ENCODE measurements at places on chromosomes 4 and X.

GRCh38 chrX:40105835-40106675, 8.3 kb upstream of the BCOR start:
- DNase-seq, result peak; percentile 81

DNA sequence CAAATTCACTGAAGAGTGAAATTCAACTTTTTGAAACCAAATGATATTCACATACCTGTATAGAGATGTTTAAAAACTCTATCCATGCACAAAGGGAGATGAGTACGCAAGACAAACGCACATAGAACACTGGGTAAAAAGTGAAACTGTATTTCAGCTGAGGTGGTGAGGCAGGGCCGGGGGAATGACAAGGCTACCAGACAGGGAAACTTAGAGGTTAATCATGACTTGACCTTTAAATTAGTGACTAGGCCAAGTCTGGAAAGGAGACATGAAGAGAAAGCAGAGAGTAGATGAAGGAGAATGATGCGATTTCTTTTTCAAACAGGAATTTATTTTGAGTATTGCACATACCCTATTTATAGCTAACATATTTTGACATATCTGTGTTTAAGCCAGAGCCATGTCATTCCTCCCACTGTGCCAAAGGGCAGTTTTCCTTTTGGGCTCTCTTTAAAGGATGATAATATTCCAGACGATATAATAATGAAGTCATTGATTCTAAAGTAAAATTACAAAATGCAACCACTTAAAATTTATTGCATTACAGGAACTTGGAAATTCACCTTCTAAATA, 49.4 kb downstream of the ARHGEF6 start:
- no peak for DNase-seq

GRCh38 chr4:26135331-26135730, 185.5 kb upstream of the RBPJ start:
- DNase-seq, result no peak

DNA sequence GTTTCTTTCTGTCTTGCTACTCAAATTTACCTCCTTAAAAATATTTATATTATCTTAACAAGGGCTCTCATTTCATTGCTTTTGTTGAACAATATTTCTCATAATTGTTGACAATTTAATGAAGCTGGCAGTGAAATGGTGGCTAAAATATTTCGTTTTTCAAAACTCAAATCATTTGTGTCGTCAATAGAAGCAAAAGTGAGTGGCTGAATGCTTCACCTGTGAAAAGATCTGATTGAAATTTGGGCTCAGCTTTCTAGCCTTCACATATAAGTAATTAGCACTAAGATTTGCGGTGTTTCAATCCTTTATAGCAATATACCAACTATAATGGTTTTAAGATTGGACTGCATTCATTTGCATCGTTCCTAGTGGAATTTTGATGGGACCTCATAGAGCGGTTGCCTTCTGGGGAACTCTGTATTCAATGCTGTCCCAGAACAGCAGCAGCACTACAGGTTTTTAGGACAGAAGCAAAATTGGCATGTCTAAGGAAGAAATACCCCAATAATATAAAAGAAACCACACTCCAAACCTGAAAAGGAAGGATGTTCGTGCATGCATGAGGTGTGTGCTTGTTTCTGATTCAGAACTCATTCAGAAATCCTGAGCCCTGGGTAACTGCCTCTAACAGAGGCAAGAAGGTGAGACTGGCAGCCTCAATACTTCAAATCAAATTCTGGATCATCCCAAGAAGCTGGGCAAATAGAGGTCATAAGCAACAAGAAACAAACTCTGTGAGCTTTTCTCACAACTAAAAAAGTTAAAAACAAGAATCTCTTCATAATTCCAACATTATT, 2.5 kb downstream of the CXCL1 start:
- no peak for DNase-seq

- DNase-seq, result no peak
These were observed 165.0 kb downstream of the ZNF674 start for GRCh38 chrX:46380148-46380752.

DNA sequence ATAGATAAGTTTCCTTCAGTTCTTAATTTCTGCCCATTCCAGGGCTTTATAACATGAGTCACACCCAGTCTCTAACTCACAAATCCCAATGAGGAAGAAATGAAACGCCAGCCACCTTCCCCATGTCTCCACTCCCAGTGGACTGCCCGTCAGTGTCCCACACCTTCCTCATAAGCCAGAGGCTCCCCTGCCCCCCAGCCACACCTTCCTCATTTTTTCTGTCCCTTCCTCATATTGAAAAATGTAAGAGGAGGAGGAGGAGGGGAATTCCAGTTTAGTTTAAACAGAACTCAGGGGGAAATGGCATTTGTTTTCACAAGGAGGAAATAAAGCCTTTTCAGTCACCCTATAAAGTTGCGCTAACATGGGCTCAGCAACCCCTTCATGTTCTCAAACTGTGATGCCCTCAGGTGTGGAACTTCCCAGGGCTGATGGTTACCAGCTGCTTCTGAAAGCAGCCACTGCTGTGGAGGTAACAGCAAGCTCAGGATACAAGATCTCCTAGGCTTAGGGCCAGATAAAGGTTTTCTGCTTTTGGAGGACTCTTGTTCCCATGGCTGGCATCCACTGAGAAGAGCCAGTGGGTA, 97.8 kb downstream of the PARM1 start:
- no peak for DNase-seq

DNA sequence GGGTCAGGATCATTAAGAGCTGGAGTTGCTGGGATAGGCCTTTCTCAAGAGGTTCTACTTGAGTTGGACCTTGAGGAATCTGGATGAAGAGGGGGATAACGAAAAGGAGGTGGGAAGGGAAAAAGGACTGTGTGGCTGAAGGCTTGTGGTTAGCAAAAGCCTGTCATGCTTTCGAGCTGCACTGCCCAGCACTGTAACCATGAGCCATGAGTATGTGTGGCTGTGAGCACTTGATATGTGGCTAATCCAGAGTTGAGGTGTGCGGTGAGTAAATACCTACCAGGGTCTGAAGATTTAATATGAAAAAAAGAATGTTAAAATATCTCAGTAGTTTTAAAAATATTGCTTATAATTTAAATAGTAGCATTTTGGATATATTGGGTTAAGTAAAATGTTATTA, 11.4 kb downstream of the TMEM165 start:
- DNase-seq, result no peak

DNA sequence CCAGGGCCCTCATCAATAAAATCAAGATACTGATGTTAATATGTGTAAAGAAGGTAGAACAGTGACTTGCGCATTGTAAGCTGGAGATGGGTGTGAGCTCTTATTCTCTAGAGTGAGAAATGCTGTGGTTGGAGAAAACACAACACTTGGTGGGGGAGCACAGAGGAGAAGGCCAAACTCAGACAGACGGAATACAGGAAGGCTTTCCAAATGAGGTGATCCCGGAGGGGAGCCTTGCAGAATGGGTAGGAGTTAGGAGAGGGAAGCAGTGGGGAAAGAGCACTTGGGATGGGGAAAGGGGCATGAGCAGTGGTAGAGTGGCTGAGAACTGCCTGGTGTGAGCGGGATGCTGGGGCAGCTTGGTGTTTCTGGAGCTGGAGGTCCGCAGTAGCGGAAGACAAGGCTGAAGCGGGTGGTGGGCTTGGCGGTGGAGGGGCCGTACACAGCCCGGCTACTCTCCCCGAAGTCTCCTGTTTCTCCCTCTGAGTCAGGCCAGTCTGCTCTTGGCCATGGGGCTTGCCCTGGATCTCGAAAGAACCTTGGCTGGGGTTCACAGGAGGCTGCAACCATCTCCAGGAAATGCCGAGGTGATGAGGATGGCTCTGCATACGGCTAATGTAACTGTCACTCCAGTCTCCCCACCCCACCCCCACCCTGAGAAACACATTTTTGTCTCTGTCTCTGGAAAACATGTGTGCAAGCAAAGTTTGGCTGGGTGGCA, 11.3 kb upstream of the PLAC1 start:
- DNase-seq, result peak; percentile 67

GRCh38 chr4:60013464-60014184, 1186.5 kb upstream of the ADGRL3 start:
- no peak for DNase-seq

DNA sequence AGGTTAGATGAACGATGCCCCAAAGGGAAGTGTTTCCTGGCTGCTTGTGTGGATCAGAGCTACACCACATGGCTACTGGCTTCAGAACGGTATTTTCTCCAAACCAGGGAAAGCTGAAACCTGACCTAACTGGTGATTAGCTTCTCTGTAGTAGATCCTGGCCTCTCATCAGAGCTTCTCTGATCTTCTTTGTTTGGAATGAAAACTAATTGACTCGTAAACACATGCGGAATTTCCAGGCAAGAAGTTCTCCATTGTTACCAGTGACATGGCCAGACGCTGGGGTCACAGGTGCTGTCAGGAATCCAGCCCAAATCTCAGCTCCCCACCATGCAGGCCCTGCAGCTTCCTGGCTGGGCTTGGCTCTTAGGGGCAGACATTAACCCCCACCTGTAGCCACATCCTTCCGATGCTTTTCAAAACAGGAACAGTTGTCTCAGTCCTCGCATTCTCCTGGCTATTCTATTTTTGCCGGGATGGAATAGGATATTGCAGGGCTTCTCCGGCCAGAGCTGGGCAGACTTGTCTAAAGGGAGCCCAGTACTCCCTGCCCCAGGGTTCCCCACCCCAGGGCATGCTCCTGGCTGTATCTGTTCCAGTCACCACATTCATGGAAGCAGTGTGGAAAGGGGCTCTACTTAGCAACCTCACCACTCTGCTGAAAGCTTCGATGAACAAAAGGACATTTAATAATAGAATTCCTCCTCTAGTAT, 305.4 kb upstream of the F9 start:
- no peak for DNase-seq

GRCh38 chrX:43735957-43736356, 79.9 kb downstream of the MAOA start:
- DNase-seq, result no peak

GRCh38 chr4:92381616-92382015, 77.8 kb downstream of the GRID2 start:
- DNase-seq, result no peak

DNA sequence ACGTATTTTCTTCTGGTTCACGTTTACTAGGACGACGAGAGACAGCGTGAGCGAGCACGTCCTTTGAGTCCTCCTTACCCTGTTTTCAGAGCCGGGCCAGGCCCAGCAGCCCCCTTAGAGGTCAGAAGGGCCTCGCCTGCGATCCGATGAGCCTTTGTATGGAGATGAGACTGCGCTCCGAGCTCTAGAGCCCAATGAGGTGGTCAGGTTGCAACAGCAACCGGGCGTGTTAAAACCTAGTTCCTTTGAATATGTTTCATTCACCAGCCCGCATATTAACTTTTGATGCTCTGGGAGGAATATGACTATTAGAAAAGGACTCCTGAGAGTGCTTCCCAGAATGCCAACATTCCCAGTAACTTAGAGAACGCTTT, 55.6 kb upstream of the TADA2B start:
- DNase-seq, result no peak

DNA sequence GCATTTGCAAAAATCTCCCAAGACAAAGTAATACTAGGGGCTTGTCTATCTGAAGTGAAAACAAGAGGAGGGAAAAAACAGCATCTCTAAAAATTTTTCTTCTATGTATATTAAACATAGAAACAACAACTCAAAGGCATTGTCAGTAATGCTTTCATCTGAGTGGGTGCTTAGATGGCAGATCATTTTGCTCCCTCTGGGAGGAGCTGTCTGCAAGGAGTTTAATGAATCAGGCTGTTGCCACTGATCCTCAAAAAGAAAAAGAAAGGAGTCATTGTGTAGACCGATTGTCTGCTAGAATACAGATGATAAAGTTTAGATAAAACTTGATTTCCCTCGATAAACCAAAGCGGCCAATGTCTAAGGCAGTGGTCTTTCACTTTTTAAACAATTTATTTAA, 49.7 kb upstream of the KLHL8 start:
- DNase-seq, result no peak

GRCh38 chr4:171667906-171668305, 145.3 kb upstream of the GALNTL6 start:
- DNase-seq, result no peak

All from left hindlimb (tissue), 1 donor.